Activated CD4-positive, alpha-beta T cell treated with anti-CD3 and anti-CD28 coated beads for 4 hours (primary cell): ENCODE measurements at places on chromosomes 2 and 18.

GRCh38 chr2:173884025-173884802 lies 81.0 kb downstream of the SP3 start:
- DNase-seq = peak; percentile 25

GRCh38 chr2:183495589-183496267 lies 371.5 kb downstream of the NUP35 start:
- no peak for DNase-seq

DNA sequence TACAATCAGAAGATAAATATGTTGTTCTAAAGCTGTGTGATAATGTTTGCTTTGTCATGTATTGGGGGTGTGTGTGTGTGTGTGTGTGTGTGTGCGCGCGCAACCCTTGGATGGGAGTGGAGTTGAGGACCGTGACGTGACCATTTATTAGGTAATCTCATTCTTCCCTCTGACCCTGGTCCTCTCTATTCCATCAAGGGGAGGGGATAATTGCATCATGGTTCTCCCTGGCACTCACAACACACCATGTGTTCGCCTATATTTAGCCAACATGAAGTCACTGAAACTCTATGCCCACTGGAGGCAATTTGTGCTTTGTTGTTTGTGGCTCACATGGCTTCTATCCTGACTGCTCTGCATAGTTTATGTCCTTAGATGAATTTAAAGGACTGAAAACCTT lies 79.8 kb upstream of the LRPPRC start:
- no peak for DNase-seq

GRCh38 chr2:72115110-72116080 lies 32.3 kb downstream of the CYP26B1 start:
- DNase-seq = no peak

- DNase-seq = peak; percentile 64
These were observed 874 bp downstream of the CLIP4 start for GRCh38 chr2:29115797-29116781.

DNA sequence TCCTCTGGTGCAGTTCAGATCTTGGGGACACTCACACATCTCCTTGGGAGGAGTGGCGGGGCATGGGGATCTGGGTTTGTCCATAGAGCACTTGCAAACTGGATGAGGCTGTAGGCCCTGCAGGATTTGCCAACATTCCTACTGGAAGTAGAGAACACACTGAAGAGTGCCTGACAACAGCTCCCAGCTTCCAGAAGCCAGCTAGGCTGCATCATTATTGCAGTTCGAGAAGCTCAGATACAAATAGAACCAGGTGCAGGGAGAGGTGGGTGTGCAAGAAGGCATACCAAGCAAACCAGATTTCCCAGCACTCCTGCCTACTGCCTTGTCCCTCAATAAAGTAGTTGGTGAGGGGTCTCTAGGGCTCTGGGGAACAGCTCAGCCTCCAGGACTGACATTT lies 52.5 kb downstream of the RHOB start:
- DNase-seq = no peak

DNA sequence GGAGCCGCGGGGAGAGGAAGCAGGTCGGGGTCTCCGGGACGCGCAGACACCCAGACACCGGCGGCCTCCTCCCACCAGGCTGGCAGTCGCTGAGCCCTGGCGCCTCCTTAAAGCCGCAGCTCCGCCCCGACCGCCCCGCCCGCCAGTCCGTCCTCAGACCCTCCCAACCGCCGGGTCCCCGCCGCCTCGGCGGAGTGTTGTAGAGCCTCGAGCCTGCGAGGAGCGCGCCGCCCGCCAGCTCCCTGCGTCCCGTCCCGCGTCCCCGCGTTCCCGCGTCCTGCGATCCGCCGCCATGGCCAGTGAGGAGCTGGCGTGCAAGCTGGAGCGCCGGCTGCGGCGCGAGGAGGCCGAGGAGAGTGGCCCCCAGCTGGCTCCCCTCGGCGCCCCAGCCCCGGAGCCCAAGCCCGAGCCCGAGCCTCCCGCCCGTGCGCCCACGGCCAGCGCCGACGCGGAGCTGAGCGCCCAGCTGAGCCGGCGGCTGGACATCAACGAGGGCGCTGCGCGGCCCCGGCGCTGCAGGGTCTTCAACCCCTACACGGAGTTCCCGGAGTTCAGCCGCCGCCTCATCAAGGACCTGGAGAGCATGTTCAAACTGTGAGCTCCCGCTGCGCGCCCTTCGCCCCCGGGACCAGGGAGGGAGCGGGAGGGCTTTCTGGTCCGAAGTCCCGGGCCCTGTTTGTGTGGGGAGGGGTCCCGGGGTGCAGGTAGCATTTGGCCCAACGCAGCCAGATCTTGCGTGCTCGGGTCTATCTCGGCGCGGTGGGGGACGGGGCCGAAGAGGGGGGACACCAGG lies at the start of gene EFHD1:
Gene EFHD1 (plus strand): TSS at position 192 of the 793 bp plus-strand sequence. CDS start 101 bp downstream, at position 293.
- DNase-seq = peak; percentile 45

DNA sequence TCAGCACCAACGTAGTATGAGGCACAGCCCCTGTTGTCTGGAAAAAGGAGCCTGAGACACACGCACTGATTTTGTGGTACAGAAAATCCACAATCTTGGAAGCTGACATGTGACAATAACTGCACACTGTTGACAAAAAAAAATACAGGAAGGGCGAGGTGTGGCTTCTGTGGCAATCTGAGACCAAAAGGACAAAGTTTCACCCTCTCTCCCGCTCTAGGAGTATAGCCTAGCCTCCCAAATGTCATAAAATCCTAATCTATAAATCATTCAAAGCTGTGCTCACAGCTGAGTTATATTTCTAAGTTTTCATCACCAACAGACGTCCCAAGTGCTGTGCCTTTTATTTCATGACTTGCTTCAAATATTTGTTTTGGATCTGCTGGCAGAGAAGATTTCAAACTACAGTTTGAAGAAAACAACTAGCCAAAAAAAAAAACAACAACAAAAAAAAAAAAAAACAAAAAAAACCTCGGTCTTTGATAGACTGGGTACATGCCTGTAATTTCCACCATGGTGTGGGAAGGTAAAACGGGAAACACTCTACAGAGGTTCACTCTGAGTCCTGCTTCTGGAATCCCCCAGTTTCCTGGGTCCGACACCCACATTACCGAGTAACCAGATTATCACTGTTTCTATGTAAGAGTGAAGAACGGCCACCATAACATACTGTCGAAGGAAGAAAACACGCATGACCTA lies 61.0 kb downstream of the C2orf76 start:
- no peak for DNase-seq

- DNase-seq = peak; percentile 26
These were observed 24.5 kb downstream of the DARS1 start for GRCh38 chr2:135960656-135961551.

- no peak for DNase-seq
These were observed 97.9 kb upstream of the HNRNPA3 start for GRCh38 chr2:177114712-177115111.

DNA sequence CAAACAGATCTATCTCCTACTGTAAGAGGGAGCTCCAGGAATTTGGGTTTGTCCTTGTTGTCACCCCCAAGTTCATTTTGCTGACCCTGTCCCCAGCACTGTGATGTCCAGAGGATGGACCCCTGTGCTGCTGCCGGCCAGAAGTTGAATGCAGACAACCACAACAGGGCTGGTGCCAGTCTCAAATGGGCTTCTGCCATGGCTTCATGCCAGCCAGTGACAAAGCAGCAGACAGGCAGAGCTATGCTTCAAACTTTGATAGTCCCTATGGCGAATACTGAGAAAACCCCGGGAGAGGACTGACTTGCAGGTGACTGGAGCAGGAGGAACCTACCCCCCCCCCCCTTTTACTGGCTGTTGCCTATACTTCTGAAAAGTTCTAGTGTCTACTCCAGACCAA lies 3.2 kb downstream of the SMAD7 start:
- no peak for DNase-seq

GRCh38 chr2:39437522-39438296 lies 624 bp upstream of the MAP4K3 start:
- DNase-seq = peak; percentile 26

GRCh38 chr2:151498178-151498577 lies 88.5 kb downstream of the RIF1 start:
- DNase-seq = no peak

- DNase-seq = no peak
These were observed 6.5 kb downstream of the SULT6B1 start for GRCh38 chr2:37181726-37182684.

DNA sequence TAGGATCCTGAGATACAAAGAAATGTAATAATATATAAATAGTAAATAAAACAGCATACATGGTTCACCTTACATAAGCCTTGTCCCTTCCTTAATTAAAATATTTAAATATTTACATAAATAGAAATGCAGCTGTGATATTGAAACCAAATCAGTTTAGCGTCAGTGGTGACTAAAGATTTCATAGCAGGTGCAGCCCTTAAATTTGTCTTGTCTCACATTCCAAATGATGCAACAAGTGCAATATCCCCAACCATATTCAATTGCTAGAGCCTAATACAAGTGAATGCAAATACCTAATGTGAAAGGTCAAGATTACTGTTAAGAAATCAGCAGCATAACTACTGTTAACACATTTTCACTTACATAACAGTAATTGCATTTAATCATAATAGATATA lies 539.5 kb downstream of the NYAP2 start:
- DNase-seq = no peak

DNA sequence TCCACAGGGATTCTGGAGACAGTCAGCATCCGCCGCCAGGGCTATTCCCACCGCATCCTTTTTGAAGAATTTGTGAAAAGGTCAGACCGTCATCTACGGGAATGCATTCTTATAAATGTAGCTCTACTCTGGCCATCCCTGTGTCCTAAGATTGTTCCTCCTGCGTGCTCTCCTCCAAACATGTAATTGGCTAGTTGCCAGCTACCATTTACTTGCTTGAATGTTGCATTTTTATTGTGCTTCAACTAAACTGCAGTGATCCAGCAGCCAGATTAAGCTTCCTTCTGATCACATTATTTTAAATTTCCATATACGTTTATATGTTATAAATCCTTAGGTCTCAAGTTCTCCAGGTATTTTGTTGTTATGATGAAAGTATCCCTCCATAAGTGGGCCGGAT lies 248.5 kb upstream of the SP5 start:
- no peak for DNase-seq

GRCh38 chr2:146544701-146545100 lies 1300.1 kb upstream of the ACVR2A start:
- no peak for DNase-seq

- no peak for DNase-seq
These were observed 46.3 kb downstream of the TNFRSF11A start for GRCh38 chr18:62371436-62371835.

GRCh38 chr2:52431352-52431760 lies 1336.2 kb upstream of the CHAC2 start:
- no peak for DNase-seq

- no peak for DNase-seq
These were observed 239.8 kb downstream of the METTL4 start for GRCh38 chr18:2331491-2331890.
